ENCODE measurements at places on chromosomes 2 and 18.

DNA sequence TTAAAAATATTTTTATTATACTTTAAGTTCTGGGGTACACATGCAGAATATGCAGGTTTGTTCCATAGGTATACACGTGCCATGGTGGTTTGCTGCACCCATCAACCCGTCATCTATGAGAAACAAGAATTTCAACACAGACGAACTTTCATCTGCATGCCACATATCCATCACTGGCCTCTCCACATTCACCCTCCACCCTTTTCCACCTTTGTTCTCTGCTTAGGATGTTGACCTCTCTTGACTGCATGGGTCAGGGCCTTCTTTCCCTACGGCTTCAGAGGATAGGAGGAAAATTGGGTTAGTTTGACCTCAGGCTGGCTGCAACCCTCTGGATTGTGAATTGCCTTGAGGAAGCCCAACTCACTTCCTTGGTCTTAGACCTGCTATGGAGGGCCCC lies 260.9 kb downstream of the MREG start:
- DNase-seq, result no peak

GRCh38 chr18:13446610-13447461 lies 228.3 kb downstream of the LDLRAD4 start:
- DNase-seq, result no peak

DNA sequence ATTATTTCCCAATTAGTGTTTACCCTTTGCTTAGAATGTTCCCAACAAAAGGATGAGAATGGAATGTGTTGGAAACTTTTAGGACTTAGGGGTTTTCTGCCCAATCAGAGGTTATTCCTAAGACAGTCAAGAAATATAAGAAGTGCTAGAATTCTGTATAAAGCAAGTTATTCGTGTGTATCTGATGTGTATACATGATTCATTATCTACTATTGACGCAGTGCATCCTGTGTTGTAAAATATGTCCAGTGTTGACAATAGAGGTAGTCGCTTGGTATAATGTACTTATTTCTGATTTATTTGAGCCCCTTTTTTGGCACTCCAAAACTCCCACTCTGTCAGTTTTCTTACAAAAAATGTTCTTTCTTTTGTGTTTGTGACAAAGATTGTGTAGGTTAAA lies 881 bp downstream of the PIKFYVE start:
- DNase-seq, result no peak

DNA sequence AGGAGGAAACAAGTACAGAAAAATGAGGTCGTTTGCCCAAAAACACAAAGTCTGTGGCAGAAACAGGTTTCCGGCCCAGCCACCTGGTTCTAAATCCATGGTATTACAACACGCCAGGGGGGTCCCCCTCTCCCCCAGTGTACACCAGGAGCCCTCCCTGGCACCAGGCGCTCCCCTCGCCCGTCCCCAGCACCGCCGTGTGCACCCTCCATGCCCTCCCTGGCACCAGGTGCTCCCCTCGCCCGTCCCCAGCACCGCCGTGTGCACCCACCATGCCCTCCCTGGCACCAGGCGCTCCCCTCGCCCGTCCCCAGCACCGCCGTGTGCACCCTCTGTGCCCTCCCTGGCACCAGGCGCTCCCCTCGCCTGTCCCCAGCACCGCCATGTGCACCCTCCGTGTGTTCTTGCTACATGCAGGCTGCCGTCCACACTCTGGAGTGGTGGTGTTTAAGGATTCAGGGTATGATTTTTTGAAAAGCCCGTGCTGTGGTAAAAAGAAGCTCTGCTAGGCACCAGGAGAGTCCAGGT lies 59.8 kb upstream of the NFATC1 start:
- no peak for DNase-seq

- DNase-seq, result no peak
These were observed 49.5 kb upstream of the CD226 start for GRCh38 chr18:69996951-69997798.

DNA sequence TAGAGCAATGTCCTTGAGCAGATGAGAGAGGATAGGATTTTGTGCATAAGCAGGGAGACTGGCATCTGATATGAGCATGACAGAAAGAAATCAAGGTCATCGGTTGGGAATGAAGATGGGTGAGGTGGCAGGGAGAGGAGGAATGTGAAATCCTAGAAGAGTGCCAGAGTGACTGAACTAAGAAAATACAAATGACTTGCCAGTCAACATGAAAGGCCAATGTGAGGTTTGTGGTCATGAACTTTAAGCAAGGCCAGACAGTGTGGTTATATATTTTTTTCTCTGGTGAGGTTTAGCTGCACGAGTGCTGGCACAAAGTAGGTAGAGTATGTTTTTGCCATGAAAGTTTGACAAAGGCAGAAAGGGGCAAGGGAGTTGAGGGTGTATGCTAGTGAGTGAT lies 21.2 kb downstream of the QPCT start:
- no peak for DNase-seq

DNA sequence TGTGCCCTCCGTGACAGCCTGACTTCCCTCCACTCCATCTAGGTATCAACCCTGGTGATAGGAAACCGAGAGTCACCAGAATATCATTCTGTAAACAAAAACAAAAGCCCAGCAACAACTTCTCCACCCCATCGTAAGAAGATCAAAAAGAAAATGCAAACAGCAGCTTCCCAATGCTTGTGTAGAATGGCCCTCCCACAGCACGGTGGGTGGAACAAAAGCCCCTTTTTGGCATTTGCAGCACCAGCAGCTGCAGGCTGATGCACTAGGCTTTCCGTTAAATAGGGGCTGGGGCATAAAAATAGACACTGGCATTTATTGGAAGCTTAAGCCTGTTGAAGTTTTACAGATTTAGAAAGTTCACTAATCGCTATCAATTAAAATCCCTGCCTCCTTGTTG lies 513.0 kb downstream of the GALR1 start:
- DNase-seq, result no peak

- DNase-seq, result no peak
These were observed 353.9 kb upstream of the GYPC start for GRCh38 chr2:126302043-126302442.

DNA sequence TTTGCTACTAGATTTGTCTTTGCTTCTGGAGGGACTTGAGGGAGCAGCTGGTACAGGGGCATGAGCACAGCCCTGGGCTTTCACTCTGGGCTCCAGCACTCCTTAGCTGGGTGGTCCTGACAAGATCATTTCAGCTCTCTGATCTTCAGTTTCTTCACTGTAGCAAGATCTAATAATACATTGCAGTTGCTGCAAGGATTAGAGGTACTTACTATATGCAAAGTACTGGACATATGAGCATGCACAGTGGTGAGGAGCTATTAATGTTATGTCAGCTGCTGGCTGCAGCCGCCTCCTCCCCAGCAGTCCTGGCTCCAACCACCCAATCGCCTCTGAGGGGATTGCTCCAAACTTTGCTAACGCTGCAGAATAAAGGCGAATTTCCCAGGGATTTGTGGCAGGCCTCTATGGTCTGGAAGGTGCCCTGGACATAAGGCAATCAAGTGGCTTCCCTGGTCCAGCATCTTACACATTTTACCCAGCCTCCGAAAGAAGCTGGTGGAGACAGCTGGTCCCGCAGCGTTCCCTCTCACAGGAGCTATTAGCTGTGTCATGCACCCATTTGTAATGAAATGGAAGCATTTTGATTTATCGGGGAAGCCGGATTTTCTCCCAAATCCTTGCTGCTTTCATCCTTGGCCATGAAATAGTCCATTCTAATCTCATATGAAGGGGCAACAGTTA lies 96.7 kb downstream of the RHOB start:
- no peak for DNase-seq

GRCh38 chr18:9861157-9861556 lies 24.6 kb upstream of the TXNDC2 start:
- no peak for DNase-seq

DNA sequence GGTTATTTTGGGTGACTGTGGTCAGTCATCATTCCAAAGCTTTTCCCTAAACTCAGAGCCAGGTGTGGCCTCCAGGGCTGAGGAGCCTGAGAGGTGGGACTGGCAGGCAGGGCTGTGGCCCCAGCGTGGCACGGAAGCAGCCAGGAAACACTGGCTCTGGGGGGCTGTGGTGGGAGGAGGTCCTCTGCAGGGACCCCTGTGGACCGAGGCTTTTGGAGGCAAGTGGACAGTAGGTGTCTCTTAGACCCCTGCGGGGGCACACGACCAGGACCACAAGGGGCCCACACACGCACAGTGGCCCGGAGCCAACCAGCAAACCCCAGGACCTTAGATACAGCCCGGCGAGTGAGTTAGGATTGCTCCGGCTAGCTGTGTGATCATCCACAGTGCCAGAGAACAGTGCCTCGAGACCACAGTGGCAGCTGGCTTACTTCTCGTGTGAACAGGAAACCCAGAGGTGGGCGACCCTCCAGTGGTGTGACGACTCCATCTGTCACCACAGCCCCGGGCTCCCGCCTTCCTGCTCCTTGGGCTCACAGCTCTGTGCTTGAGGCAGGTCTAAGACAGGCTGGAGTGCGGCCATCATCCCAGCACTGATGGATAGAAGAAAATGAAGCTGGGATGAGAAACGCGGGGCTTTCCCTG lies 1.6 kb upstream of the RTP5 start:
- peak; percentile 45 for DNase-seq

DNA sequence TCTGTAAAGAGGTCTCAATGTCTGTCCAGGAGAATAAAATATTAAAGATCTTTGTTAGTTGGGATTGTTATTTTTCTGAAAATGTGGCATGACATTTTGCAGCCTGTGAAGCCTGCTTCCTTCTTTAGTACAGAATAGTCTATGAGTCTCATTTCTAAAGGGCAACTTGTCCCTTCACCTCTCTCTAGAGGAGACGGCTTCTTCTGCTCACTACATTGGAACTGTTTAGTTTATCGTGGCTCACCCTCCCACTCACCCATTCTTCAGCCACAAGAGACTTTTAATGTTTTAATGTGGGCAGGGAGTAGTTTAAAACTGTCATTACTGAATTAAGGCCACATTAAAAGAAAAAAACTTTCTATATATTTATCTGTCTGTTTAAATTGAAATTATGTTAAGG lies 161.0 kb downstream of the BARD1 start:
- DNase-seq, result no peak

DNA sequence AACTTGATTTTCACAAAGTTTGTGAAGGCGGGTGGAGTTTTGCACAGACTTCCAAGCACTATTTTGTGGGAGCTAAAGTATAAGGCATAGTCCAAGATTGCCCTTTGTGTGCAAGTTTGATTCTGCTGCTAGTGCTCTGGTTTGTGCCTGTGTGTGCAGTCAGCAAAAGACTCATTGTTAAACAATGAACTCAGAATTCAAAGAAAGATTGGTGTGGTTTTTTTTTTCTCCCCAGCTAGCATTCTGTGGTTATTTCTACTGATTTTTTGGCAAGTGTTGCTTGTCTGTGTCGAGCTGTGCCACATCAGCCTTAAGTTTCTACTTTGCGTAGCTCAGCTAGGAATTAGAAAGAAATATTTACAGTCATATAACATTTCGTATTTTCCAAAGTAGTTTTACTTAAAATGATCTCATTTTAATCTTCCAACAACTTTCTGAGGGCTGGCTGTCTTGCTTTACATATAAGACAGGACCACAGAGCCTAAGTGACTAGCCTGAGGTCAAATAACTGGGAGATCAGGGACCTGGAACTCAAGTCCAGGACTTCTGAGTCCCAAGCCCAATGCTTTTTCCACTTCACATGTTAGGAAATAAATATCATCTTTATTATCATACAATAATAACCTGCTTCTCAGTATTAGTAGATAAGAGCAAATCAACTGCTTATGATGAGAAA lies 69.8 kb downstream of the BABAM2 start:
- DNase-seq, result no peak

DNA sequence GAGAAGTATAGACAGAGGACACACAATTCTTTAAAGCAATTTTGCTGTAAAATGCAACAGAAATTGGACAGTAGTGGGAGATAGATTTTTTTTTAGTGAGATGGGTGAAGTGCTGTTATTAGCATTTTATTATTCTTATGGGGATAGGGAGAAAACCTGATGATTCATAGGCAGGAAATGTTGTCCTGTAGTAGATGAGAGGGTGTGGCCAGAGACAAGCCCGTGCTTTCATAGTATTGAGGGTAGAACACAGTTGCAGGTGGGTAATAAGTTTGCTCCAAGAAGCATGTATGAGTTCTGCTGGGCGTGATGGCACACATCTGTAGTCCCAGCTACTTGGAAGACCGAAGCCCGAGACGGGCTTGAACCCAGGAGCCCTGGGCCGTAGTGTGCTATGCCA lies 128.3 kb upstream of the ARHGAP28 start:
- DNase-seq, result no peak

DNA sequence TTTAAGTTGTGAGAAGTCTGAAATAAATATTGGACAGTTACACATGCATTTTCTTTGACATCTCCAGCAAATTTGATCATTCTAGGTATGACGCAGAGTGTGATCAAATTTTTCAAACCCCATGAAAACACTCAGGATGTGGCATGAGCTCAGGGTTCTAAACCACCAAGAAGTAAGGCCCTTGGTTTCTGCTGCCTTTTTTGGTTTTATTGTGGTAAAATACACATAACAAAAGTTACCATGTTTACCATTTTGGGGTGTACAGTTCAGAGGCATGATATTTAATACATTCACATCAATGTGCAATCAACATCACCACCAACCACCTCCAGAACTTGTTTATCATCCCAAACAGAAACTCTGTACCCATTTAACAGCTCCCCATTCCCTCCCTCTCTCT lies 64.3 kb upstream of the TTN start:
- no peak for DNase-seq

DNA sequence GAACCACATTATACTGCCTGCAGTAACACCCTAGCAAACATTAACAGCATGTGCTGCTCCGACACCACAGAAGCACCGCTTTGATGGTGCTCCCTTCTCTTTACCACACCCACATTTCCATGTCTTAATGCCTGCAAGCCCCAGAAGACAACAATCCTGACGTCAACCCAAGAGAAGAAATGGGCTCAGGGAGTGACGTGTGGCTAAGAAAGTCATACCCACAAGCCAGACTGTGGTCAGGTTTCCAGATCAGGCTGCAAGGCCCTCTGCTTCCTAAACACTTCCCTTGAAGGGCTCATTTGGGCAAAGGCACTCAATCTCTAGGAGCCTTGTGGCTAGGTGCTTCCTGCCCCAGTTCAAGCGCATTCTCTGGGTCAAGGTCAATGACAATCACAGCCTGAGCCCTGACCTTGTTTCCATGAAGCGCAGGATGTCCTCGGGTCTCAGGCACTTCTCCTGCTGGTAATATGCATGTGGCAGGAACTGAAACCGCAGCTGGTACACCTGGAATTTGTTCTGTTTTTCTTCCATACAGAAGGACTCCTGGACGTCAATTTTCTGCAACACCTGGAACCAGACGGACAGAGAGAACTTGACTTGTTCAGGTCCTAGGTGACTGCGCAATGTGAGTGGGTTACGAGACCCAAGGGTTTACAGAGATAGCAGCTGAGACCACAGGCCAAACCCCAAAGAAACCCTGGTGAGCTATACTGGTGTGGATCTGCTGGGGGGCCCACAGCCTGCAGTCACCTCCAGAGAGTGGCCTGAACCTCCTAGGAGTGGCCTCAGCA lies 67.2 kb downstream of the POLR1A start:
- peak; percentile 43 for DNase-seq

GRCh38 chr2:239022437-239023260 lies 174.8 kb downstream of the TWIST2 start:
- DNase-seq, result no peak

- no peak for DNase-seq
These were observed 15.4 kb downstream of the FHOD3 start for GRCh38 chr18:36312806-36313395.
